Endothelial cell of umbilical vein (primary cell): ENCODE measurements at places on chromosomes 13 and 19. TPM values are rescaled to one million over a fixed set of nuclear protein-coding genes. Genes with fewer than 3 reads are reported as not detected.

Gene REEP6
- total RNA-seq: 1.5 and 1.8 TPM in 2 replicates

Gene BRD4
- 117 and 125 TPM in 2 replicates for total RNA-seq

Gene GARIN5A
- 0.44 and 0.62 TPM in 2 replicates for total RNA-seq

GRCh38 chr19:18469069-18469846 lies 31.3 kb upstream of the ISYNA1 start:
- DNase-seq: peak; percentile 49
